ENCODE measurements at places on chromosomes 7 and 10. TPM values are rescaled to one million over a fixed set of nuclear protein-coding genes. Genes with fewer than 3 reads are reported as not detected.

The ANKRD1 gene
- 143 TPM for polyA plus RNA-seq

The MICU1 gene
- polyA plus RNA-seq, result 99.0 TPM

The ZNF775 gene
- polyA plus RNA-seq, result 6.0 TPM

The LIPK gene
- polyA plus RNA-seq, result not detected

The ACBD5 gene
- 22.1 TPM for polyA plus RNA-seq

The PNLIP gene
- polyA plus RNA-seq, result not detected

The NXPH1 gene
- polyA plus RNA-seq, result not detected

The GIMAP8 gene
- 6.1 TPM for polyA plus RNA-seq

The ZNF398 gene
- polyA plus RNA-seq, result 7.4 TPM

The SYT15 gene
- polyA plus RNA-seq, result 5.2 TPM

The CUZD1 gene
- 0.95 TPM for polyA plus RNA-seq

The SEMA3C gene
- polyA plus RNA-seq, result 139 TPM

The SPDYE1 gene
- polyA plus RNA-seq, result 1.6 TPM

The UTF1 gene
- polyA plus RNA-seq, result not detected

The PTPN20 gene
- 0.56 TPM for polyA plus RNA-seq

The TEX36 gene
- not detected for polyA plus RNA-seq

The UNC5B gene
- polyA plus RNA-seq, result 11.1 TPM

The LRRC4 gene
- 3.3 TPM for polyA plus RNA-seq

The HOXA3 gene
- polyA plus RNA-seq, result 14.3 TPM

The NPFFR1 gene
- 0.05 TPM for polyA plus RNA-seq

The CYP17A1 gene
- polyA plus RNA-seq, result 1.1 TPM

The GIMAP4 gene
- polyA plus RNA-seq, result 20.1 TPM

The GALNT17 gene
- polyA plus RNA-seq, result 35.4 TPM

The NAT16 gene
- not detected for polyA plus RNA-seq

The NODAL gene
- 0.46 TPM for polyA plus RNA-seq

The WEE2 gene
- 0.09 TPM for polyA plus RNA-seq

The CALML5 gene
- not detected for polyA plus RNA-seq

The PODXL gene
- 75.3 TPM for polyA plus RNA-seq

The DRGX gene
- not detected for polyA plus RNA-seq

The LRMDA gene
- polyA plus RNA-seq, result 5.1 TPM

The TMEM130 gene
- 3.9 TPM for polyA plus RNA-seq

The BTBD16 gene
- 0.13 TPM for polyA plus RNA-seq

The LIPM gene
- not detected for polyA plus RNA-seq

All from forelimb muscle (tissue), 1 donor.